ENCODE measurements at places on chromosomes 5 and 9.

DNA sequence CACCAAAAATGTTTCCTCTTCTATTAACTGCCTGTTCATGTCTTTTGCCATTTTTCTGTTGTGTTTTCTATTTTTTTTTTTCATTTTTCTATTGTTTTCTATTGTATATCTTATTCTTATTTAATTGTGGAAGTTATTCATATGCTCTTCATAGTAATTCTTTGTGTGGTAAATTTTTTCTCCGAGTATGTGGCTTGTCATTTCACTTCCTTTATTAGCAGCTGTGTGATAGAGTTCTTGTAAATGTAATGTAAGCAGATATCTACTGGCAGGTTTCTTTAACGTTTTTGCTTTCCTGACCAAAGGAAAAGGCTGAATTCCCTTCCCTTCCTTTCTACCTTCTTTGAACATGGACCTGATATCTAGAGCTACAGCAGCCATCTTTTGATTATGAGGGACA, 5.8 kb upstream of the PLPP1 start:
- DNase-seq: no peak

DNA sequence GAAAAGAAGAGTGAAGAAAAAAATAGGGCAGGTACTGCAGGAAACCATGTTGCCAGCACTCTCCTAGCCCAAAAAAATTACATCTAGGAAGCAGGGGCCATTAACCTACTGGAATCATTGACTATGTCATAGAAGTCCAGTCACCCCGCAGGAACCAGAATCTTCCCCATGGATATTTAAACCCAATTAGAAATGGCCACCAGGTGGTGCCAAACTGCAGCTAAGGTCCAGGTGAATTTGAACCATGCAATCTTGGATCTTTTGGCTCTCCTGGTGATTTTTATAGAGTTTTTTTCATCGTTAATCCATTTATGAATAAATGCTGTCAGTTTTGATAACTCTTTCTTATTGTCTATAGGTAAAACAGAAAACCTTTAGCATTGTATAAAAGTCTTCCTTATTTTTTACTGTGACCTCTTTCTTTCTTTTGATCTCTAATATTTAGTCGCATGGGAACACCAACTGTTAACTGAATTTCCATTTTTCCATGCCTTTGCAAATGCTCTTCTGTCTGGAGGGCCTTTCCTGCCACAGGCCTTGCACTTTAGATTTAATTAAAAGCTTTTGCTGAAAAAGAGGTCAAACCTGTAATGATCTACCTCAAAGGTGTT, 147.5 kb upstream of the FGF10 start:
- DNase-seq: no peak

DNA sequence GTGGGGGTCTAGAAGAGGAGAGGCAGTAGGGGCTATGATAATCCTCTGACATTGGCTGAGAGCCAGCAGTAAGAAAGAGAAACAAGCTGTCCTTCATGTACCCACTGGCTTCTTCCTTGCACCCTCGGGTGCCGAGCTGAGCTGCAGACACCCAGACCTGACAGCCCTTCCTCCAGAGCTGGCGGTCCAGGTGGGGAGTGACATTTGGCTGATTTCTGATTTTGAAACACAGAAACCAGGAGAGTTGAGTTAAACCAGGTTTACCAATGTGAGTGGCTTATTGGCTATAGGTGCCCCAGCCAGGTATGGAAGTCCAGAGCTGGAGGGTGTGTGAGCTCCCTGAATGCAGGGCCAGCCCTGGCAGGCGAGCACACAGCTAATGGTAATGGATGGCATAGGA, 59.2 kb downstream of the GADD45G start:
- DNase-seq: no peak

- DNase-seq: no peak
Observed at GRCh38 chr9:106954974-106955850, 92.2 kb downstream of the ZNF462 start.

- DNase-seq: no peak
Observed at GRCh38 chr5:31901807-31902530, 263.0 kb downstream of the PDZD2 start.

GRCh38 chr9:135729480-135729879, 27.5 kb downstream of the KCNT1 start:
- no peak for DNase-seq

DNA sequence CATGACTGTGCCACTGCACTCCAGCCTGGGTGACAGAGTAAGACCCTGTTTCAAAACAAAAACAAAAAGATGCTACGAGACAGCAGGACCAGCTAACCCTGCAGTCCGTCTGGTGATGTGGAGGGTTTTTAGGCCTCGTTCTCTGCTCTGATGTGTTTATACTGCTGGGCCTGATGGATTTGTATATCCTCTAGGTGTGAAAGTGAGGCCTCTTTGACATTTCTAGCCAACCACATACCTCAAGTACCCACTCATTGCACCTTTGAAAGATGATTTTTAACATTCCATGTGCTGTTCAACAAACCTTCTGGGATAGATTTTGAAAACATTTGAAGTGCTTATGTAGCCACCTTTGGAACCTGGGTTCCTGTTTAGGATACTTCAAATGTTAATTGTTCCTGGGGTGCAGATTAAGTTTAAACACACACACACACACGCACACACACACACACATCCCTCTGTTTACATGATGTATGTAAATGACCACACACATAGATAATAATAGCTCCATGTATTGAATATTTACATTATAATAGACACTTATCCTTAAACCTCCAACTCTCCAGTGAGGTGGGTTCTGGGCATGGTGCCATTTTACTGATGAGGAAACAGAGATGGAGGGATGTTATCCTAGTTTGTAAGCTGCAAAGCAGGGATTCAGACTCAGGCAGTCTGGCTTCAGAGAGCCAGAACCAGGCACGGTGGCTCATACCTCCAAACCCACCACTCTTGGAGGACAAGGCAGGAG, 48.8 kb upstream of the GOLPH3 start:
- DNase-seq: no peak

- DNase-seq: no peak
Observed at GRCh38 chr9:86816366-86816765, 130.9 kb downstream of the GAS1 start.

DNA sequence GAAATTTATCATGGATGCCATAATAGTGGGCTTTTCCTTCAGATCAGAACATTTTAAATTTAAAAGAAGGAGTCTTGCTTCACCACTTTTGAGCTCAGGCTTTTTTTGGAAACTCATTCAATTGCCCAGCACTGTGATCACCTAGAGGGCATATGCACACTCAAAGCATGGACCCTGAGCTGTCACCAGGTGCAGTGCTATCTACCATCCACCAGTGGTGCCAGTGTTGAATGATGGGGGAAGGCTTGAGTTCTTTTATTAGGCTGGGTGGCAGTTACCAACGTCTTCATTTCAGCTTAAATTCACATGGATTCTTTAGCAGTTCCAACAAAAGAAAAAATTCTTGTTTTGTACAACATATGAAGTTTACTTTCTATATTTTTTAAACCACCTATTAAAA, 164.1 kb downstream of the CFAP90 start:
- DNase-seq: no peak

DNA sequence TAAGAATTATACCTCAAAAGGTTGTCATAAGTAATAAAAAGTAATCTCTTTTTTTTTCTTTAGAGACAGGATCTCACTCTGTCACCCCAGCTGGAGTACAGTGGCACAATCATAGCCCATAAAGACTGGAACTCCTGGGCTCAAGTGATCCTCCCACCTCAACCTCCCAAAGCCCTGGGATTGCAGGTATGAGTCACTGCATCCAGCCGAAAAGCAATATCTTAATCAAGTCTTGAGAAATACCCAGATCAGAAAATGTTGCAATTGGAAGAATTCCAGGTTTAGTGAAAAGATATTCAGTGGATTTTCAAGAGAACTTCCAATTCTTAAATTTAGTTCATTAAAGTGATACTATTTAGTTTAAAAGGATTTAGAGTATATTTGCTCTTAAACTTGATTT, 40.9 kb upstream of the IDNK start:
- no peak for DNase-seq

- DNase-seq: no peak
Observed at GRCh38 chr9:19223724-19224123, 6.8 kb upstream of the DENND4C start.

- no peak for DNase-seq
Observed at GRCh38 chr5:79135790-79136553, 24.4 kb downstream of the BHMT start.

DNA sequence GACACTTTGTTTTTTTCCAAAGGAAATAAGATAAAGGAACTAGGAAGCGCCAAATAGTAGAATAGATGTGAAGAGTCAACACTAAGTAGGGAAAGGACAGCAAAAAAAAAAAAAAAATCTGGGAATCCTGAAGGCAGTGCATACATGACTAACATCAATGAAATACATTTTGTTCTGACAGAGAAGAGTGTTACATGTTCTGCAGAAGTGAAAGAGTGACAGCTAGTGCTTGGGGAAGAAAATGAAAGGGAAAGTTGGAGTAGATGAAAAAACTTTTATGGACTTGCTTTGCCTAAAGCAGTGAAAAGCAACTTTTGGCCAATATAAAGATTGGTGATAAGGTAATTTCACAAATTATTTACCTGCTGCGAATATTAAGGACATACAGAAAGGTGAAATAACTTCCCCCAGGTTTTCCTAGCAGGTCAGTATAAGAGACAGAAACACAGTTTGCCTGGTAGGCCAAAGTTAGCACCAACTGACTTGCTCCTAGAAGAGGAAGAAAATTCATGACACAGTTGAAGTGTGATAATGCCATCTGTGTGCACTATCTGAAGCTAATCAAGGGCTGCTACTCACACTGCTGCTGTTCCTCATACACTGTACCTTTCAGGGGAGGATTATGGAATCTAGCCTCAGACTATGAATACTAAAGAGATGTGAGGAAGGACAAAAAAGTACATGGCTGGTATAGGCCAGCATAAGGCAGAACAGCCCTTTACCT, 38.6 kb downstream of the RANBP6 start:
- no peak for DNase-seq

- no peak for DNase-seq
Observed at GRCh38 chr5:31845361-31845760, 206.4 kb downstream of the PDZD2 start.

- no peak for DNase-seq
Observed at GRCh38 chr9:106333481-106333880, 529.5 kb upstream of the ZNF462 start.

DNA sequence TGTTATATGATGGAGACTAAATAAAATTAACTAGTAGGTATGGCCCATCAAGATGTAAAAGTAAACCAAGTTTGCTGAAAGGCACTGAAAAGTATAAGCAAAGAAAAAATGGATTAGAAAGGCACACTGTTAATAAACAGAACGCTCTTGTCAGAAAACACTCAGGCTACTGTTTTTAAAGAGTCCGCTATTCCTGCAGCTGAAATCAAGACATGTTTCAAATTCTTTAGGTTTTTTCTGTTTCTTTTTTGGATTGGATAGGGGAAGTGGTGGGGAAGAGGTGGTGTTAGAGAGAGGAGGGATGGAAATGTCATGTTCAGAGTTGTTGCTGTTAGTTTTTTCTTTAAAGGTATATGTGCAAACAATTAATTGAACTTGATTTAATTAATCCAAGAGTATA, 17.5 kb downstream of the OSTF1 start:
- DNase-seq: no peak

DNA sequence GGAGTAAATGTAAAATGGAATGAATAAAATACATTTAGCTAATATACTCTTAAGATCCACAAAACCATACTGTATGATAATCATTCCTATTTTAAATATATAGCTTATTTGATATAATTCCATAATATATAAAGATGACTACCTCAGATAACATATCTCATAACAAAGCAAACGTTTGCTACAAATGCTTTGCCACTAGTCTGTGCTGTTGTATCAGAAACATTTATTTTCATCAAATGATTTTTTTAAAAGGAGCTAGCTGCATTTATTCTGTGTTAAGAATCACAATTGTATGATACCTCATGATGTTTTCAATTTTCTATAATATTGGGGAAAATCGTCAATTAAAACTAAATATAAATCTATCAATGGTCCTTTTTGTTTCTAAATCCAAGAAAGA, 567.2 kb downstream of the PTPRD start:
- DNase-seq: no peak

- no peak for DNase-seq
Observed at GRCh38 chr9:136729144-136729543, 13.6 kb downstream of the LCN10 start.

DNA sequence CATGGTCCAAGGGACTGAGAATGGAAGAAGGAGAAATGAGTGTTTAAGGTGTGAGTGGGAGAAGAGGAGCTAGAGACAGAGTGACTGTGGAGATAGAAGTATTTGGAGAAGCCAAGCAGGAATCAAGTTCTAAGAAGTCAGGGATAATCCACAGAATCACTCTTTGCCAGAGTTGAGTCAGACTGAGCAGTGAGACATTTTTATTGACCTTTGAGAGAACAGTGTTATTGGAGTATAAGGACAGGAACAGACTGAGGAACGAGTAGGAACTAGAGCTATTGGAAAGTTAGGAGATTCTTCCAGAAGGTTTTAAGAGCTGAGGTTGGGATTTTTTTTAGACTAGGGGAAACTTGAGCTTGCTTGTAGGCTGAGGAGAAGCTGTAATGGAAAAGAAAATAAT, 37.2 kb downstream of the RCL1 start:
- DNase-seq: no peak

- no peak for DNase-seq
Observed at GRCh38 chr5:159101685-159102084, 2.0 kb upstream of the EBF1 start.

DNA sequence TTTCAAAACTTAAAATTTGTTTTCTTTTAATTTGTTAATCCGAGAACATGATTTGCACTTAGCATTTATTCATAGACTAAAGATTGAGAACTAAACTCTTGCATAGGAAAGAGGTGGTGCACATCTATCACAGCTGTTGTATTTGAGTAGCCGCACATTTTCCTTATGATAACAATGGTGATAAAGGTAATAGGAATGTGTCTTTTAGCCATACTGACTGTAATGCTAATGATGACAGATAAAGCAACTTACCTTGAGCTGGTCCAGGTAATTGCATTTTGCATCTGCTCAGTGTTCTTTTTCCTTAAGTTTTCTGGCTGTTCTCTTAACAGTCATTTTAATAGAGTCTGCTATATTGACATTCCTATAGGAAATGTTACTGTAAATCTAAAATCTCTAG, 19.0 kb downstream of the PHAX start:
- DNase-seq: no peak

DNA sequence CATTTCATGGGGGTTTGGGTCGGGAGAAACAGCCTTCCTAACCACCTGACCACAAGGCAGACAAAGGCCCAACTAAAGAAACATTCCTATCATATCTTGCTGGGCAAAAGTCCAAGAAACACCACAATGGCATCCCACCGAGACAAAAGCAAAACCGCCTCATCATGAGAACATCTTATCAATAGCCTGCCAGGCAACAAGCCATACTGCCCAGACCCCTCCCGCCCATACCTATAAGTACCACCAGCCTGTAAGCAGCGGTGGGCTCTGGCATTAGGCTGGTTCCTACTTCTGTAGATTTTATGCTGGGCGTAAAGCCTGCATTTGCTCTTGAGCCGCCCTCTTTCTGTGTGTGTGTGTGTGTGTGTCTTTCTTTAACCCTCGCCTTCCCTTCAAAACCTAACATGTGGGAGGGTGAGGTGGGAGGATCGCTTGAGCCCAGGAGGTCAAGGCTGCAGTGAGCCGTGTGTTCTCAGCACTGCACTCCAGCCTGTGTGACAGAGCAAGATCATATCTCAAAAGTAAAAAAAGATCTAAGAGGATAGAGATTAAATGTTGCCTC, 56.9 kb downstream of the PDE6A start:
- DNase-seq: no peak

GRCh38 chr5:42422656-42423280, 471 bp upstream of the GHR start:
- no peak for DNase-seq

- no peak for DNase-seq
Observed at GRCh38 chr5:96687812-96688453, 25.8 kb downstream of the CAST start.

GRCh38 chr9:109098960-109099308, 20.8 kb downstream of the TMEM245 start:
- DNase-seq: no peak

Data from stimulated activated CD4-positive, alpha-beta T cell treated with anti-CD3 and anti-CD28 coated beads, Interleukin-12 subunit alpha, Interleukin-12 subunit beta, amount 100 ng/mL, for 24 hours (primary cell).